Stimulated activated CD4-positive, alpha-beta T cell treated with anti-CD3 and anti-CD28 coated beads, Interleukin-15, amount 100 ng/mL, for 48 hours (primary cell): ENCODE measurements at places on chromosomes 4 and X.

DNA sequence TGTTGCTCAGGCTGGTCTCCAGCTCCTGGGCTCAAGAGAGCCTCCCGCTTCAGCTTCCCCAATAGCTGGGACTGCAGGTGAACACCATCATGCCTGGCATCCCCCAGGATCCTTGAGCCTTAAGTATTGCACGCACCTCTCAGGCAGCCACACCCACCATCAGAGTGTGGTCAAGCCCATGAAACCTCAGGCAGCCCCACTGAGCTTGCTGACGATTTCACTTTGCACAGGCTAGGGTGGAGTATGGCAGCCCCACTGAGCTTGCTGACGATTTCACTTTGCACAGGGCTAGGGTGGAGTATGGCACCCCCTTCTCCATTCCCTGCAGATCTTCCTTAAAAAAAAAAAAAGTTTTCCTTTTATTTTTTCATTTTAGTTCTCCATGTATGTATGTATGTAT, 57.2 kb downstream of the RHOXF2B start:
- DNase-seq = no peak

GRCh38 chr4:183636923-183637322, 22.1 kb downstream of the RWDD4 start:
- DNase-seq = no peak

DNA sequence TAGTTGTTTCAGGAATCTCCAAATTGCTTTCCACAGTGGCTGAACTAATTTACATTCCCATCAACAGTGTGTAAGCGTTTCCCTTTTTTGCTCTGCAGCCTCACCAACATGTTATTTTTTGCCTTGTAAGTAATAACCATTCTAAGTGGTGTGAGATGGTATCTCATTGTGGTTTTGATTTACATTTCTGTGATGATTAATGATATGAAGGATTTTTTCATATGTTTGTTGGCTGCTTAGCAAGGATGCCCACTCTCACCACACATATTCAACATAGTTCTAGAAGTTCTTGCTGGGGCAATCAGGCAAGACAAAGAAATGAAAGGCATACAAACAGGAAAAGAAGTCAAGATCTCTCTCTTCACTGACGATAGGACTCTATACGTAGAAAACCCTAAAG, 472.4 kb downstream of the ZNF674 start:
- DNase-seq = no peak

- no peak for DNase-seq
Observed at GRCh38 chrX:128582036-128582435, 529.8 kb upstream of the ACTRT1 start.

DNA sequence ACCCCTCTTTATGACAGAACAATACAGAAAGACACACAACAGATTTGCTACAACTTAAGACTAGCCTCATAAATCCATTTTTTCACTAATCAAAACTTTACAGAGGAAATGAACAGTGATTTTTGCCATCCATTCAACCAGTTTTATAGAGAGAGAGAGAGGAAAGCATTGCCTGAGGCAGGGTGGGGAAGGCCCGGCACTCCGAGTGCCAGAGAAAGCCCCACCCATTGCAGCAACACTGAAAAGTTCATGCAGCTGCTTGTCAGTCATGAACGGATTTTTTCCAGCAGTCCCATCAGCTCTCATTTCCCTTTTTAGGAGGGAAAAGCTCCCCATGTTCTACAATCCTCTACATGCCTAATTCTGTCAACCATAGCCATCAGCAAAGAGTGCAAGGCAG, 236.9 kb downstream of the CHIC1 start:
- no peak for DNase-seq

DNA sequence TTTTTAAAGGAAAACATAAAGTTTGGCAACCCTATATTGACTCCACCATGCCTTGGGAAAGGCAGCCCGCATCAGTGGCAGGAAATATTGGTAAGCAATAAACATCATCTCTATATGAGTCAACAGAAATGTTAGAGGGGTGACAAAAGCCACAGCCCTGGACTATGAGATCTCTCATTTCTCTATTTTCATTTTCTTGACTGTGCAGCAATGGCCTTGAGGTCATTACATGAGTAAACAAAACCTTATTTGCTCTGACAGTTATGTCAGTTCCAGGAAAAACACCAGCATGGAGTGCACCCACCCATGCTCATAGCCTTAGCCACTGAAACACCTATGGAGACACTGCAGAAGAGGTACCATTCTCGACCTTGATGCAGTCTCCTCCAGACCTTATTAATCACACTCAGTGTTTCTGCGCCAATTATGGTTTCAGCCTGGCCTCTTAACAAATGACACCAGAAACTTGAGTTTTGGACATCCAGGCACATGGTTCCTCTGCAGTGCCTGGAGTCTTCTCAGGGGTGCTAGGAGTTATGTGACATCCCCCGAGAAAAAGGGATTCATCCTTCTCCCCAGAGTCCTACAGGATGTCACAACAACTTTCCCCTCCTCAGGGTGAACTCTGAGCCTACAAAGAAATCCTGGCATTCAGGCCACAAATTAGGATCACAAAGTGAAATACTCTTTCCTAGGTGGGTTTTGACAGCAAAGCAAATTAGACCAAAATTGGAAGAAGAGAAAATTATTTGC, 16.0 kb upstream of the HPGD start:
- no peak for DNase-seq

- DNase-seq = no peak
Observed at GRCh38 chr4:141159027-141159426, 25.8 kb upstream of the RNF150 start.
